ENCODE measurements at places on chromosomes 4 and X.

DNA sequence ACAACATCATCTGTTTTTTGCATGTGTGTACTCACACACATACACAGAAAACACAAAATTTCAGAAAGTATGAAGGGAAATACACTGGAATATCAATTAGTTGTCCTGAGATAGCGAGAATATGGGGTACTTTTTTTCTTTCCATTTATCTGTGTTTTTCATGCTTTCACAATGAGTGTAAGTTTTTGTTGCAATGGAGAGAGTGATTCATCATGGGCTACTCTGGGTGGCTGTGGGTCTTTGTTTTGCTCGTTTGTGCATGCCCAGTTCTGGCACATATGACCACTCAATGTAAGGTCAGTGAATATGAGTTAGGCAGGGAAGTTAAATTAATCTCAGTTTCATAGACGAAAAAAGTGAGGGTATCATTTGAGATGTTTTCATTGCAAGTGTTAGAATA is 26.9 kb downstream of the XK start:
- no peak for DNase-seq

- peak; percentile 2 for DNase-seq
These were observed 17.5 kb upstream of the SH3KBP1 start for GRCh38 chrX:19904778-19905367.

- DNase-seq = no peak
These were observed 1083.5 kb upstream of the GRID2 start for GRCh38 chr4:91220315-91220714.

DNA sequence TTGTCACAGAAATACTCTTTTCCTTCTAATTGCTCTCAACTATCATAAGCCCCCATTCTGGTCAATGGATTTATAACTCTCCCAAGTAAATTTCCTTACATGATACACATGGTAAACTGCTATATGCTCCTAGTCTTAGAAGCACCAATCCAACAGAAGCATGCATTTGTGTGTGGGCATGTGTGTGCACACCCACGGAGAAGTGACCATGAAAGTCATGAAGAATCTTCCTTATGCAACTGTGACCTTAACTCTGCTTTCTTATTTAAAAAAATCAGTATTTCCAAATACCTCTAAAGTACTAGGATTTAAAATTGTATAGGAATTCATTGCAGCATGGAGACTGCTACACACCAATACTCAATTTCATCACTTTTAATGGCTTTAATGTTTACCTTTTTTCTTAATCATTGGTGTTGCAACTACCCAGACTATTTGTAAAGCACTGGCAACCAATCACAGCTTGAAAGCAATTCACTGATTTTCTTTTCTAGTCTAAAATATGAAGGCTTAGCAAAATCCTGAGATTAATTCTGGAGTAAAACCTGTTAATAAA is 47.6 kb downstream of the MAML3 start:
- no peak for DNase-seq

GRCh38 chr4:27764526-27764837 is 903.8 kb downstream of the STIM2 start:
- DNase-seq = no peak

DNA sequence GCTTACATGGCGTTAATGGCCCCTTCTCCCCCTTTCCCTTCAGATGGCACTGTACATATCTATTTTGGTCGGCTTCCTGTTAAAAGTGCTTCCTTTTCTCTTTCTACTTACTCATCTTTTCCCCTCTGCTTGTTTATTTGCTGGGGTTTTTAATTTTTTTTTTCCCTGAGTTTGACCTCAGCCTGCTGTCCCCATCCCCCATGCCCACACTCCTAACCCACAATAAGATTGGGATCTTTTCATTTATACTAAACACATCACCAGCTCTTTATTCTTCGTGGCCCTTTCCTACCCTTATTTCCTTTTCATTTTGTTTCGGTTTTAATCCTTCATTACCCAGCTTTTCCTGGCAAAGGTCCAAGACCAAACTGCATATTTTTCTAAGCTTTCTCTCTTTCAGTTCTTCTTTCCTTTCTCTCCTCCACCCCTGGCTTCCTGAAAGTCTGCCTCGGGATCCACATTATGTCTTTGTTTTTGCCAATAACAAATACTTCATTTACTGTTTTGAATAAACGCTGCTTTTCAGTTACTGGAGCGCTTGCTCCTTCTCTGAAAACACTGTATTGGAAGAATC is 152.0 kb upstream of the USP9X start:
- peak; percentile 24 for DNase-seq

DNA sequence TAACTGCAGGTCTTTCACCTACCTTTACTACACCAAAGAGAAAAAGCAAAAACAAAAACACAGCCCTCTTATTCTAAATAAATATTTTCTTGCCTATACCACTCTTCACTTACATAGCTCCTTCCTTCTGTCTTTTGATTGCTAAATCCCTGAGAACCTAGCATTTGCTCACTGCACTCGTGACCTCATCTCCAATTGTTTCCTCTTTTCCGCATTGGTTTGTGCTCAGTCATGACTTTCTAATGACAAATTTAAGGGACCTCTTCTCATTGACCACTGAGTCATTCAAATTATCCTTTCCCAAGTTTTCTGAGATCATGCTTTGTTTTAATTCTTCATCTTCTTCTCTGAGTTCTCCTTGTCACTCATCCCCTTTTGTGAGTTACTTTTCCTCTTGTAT is 1697.1 kb downstream of the STIM2 start:
- DNase-seq = no peak

DNA sequence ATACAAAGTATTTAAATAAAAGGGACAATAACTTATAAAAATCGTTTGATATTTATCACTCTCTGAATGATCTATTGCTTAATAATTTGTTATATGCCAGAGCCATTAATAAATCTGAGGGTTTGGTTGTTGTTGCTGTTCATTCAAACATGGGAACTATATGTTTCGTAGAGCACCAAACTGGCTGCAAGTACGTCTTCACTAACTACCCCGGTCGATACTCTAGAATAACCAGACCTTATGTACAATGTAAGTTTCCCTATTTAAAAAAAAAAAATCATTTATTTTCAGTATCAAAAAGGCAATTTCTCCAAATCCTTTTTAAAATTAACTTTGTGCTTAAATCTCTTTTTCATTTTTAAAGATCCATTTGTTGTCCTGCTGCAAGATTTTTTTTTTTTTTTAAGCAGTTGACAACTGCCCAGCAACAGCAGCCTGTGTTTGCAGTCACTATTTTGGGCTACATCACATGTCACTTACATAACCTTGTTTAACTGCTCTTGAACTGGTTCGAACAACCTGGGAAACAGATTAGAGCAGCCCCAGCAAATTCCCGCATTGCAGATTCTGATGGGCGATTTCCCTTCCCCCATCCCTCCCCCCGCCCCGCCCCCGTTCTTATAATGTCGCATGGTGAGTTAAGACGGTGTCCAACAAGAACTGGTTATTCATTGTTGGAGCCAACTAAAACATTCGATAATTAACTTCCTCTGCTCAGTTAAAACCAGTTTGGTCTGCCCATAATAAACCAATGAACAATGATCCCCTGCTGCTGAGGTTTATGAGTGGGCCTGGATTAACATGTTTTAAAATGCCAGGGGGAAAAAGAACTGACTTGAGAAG is 238.9 kb downstream of the NR3C2 start:
- DNase-seq = no peak

GRCh38 chr4:5423670-5424069 is 284.7 kb downstream of the EVC2 start:
- DNase-seq = no peak

DNA sequence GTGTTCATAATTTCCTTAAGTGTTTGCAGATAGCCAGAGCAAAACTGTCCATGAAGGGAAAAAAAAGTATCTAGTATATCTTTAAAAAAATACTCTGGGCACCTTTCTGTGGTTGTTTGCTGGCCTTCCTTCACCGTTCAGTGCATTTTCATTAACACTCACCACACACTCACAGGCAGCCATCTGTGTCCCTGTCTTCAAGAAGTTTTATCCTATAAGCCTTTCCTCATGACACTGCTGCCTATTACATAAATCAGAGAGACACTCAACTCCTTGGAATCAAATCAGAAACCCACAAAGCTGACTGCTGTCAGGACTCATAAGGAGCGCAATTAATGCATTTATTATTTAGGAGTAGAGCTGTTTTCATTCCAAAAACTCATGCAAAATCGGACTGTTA is 1720.2 kb downstream of the PCDH7 start:
- DNase-seq = no peak

- DNase-seq = no peak
These were observed 4.5 kb downstream of the SNX25 start for GRCh38 chr4:185213877-185214276.

DNA sequence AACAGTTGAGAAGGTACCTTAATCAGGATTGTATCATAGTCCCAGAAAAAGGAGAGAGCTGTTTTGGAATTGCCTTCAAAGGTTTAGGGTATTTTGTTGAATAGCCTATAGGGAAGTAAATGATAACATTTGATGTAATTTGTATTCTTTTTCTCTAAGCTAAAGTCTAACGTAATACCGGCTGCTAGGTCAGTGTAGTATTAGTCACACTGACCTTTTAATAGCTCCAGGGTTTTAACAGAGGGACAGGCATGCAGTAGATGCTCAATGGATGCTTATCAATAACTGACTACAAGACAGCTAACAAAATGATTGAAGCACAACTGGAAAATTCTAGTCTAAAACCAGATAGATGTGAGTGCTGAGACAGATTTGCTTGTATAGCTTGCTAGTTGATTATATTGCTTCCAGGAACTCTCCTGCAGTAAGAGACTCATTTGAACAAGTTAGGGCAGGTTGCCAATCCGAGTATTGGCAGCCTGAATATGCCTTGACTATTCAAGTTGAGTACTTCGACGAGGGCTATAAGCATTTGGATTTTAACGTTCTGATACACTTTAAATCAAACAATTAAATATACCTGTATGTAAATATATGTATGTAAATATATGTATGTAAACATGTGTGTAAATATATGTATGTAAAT is 16.5 kb upstream of the PNPLA4 start:
- DNase-seq = no peak

GRCh38 chrX:131854581-131854980 is 168.5 kb upstream of the STK26 start:
- no peak for DNase-seq

GRCh38 chr4:24527371-24527770 is 57.0 kb downstream of the DHX15 start:
- DNase-seq = no peak

DNA sequence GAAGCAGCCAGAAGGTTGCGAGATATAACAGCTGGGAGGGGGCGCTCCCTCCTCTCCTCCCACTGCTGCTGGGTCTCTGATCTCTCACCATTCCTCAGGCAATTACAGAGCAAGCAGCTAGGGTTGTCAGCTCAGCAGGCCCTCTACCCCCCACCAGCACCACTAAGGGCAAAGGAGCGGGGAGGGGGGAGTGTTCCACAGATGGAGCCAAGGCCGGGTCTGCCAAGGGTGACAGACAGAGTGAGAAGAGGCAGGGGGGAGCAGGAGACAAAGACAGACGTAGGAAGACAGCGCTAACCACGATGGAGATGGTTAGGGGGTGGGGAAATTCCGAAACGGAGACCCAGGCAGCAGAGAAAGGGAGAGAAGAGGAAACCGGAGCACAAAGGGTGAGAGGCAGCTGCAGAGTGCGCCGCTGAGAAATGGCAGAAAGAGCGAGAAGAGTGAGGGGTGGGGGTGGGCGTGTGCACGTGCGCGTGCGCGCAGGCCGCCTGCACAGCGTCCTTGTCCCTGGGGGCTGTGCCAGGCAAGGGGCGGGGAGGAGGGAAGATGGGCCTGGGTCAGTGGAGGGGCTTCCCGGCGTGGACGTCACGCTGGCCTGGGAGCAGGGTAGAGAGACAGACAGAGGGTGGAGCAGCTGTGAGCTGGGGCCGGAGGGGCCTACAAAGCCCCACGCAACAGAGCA is 6.9 kb downstream of the L1CAM start:
- DNase-seq = peak; percentile 21

DNA sequence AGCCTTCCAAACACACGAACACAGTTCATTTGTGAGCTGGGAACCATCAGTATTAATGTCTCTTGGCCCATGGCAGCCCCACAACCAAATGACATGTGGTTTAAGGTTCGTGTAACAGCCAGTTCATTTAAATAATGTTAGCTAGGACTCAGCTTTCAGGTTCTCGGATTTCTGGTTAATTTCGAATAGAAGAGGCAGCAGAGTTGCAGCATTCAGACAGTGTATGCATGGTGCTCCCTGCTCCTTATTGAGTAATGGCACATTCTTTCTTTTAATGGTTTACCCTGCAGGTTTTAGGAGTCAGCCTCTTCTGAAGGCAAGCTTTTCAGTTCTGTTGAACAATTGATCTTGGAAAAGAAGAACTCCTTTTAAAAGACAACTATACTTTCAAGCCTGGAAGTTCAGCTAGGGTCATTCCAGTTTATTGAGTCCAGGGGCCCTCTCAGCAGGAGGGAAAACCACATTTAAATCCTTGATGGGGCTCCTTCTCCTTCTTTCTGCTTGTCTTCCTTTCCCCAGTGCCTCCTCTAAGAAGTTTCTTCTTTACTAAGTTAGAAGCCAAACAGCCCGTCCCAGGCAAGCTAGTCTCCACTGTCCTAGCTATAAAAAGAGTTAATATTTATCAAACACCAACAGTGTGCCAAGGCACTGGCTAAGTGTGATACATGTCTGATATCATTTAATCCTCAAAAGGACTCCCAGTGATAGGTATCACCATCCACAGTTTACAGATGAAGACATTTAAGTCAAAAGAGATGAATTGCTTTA is 5.0 kb upstream of the RNF175 start:
- no peak for DNase-seq

GRCh38 chr4:86664959-86665358 is 70.8 kb downstream of the PTPN13 start:
- no peak for DNase-seq

DNA sequence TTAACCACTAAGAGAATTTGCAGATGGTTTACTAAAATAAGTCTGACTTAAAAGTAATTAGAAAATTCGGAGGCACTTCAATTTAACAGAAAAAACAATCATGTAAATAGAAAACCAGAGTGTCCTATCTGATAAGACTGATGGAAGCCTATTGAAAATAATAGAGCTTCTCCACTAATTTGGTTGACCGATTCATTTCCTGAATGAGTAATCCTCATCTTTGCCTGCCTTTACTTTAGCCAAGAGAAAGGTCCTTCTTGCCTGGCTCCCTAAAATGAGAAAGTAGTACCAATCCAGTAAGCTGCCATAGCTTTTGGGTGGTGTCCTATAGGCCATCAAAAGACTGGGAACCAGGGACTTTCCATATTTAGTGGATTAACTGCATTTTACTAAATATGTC is 48.4 kb downstream of the KCNIP4 start:
- no peak for DNase-seq

DNA sequence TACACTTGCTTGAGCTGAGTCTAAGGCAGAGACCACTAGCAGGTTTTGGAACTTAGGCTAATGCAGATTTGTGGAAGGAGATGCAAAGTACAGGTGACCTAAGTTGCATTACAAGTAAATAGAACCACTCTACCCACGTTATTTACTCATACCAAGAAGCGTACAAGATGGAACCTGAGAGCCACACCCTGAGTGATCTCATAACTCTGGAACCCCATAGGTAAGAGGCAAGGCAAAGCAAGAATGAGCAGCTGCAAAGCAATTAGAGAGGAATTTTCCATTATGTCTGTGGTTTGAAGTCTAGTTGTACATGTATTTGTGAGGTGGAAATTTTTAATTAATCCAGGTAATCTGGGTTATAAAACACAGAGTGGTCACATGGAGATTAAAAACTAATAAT is 55.4 kb downstream of the CC2D2A start:
- no peak for DNase-seq

- no peak for DNase-seq
These were observed 136.0 kb upstream of the NPY2R start for GRCh38 chr4:155072417-155072816.
